ENCODE measurements at places on chromosomes 1 and 21. TPM values are rescaled to one million over a fixed set of nuclear protein-coding genes. Genes with fewer than 3 reads are reported as not detected.

CD58 gene
- total RNA-seq = 6.0 TPM

CRNN gene
- not detected for total RNA-seq

RIPK4 gene
- 2.8 TPM for total RNA-seq

ZNF687 gene
- 29.9 TPM for total RNA-seq

KRTAP19-3 gene
- total RNA-seq = not detected

SERINC2 gene
- 0.38 TPM for total RNA-seq

RGSL1 gene
- not detected for total RNA-seq

KIF2C gene
- total RNA-seq = 0.53 TPM

FAM177B gene
- total RNA-seq = not detected

PPIAL4G gene
- not detected for total RNA-seq

All from ovary (tissue), 10 donors.